ENCODE measurements at places on chromosomes 2 and 18.

DNA sequence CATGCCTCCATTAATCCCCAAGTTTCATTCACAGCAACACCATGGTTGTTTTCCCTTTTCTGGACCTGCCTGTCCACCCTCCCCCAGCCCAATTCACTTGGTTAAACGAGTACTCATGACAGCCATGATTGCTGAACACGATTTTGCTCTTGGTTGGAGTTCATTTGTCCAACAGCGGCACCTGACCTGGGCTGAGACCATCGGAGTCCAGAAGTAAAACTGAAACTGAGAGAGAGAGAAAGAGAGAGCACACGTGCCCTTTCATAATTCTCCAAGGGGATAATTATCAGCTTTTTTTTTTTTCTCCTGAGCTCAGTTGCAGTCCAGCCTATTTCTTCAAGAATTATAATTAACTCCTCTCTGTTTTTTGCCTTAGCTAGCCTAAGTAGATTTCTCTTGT is 13.7 kb upstream of the KIF5C start:
- no peak for DNase-seq

DNA sequence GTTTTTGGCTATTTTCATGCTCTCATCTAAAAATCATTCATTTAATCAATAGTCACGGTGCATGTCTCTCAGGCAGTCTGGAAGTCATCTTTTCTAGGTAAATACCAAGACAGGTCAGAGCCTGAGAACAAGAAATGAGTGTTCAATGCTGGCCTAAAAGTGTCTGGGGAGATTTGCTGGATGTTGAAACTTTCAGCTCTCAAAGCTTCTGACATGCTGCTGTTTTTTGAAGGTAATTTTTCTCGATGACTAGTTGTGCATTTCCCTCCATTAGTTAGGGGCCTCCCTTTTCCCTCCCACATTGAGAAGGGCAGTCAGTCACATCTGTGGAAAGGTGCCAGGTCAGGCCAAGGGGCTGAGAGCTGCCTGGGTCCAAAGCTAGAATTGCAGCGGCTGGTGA is 115.6 kb downstream of the LPIN1 start:
- DNase-seq = no peak

GRCh38 chr2:1671916-1672315 is 72.4 kb downstream of the PXDN start:
- no peak for DNase-seq

- no peak for DNase-seq
These were observed 266.3 kb upstream of the AGAP1 start for GRCh38 chr2:235227590-235227989.

- no peak for DNase-seq
These were observed 82.1 kb upstream of the CCDC68 start for GRCh38 chr18:55041366-55041765.

DNA sequence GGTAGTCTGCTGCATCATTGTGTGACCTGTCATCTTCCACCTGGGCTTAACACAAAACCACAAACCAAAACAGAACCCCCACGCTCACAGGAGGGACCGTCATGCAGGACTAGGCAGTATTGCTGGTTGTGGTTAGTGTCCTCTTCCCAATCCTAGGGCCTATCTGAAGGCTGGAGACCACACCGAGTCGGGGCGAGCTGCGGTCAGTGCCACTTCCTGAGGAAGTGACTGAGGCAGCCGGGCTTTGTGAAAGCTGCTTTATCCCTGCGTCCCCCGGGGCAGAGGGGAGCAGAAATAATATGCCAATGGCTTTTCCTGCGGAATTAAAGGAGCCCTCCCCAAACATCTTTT is 22.9 kb downstream of the ZNF532 start:
- DNase-seq = no peak

- DNase-seq = no peak
These were observed 137.6 kb downstream of the WDSUB1 start for GRCh38 chr2:159148901-159149300.

- no peak for DNase-seq
These were observed 12.4 kb upstream of the DNMT3A start for GRCh38 chr2:25354116-25354515.

DNA sequence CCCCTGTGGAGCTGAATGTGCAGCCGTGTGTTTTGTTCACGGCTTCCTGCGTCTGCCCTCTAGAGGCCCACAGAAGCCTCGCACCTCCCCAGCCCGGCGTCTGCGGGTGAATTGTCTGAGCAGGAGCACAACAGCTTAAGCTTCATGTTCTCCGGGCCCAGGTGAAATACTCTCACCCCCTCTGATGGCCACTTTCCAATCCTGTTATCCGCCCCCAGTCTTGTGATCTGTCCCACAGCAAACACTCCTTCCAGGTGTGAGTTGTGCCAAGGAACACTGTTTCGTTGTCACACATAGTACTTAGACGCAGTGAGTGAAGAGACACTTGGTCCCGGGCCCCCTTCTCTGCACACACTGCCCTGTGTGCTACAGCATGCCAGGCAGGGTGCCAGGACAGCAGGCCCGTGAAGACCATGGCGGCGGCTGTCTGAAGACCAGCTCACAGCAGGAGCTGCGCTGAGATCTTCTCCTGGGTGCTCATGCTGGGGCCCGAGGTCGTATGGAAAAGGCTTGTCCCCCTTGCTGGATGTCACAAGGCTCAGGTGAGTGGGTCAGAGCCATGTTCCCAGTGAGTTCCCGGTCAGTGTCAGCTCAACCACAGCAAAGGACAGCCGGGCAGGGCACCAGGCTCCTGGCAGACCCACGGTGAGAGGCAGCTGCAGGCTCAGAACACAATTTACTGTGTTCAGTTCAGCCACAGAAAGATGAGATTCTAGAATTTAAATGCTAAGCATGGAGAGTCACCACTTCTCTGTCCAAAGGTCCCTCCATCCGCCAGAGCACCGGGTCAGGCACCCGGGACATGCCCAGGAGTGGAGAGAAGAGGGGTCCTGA is 6.8 kb upstream of the PXDN start:
- DNase-seq = peak; percentile 58

DNA sequence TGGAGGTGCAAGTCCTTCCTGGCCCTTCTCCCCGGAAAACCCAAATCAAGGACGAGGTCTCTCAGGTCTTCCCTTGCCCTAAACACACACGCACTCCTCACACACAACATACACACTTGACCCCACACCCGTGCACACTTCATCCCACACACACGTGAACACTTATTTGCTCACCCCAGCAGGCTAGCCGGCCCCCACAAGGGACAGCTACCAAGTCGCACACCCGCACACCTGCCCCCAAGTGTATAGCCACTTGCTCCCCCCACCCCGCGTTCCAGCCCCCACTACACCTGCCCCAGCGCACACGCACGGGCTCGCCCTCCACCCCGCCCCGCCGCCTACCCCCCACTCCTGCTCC is 359 bp downstream of the TGFBRAP1 start:
- DNase-seq = no peak

GRCh38 chr2:149625671-149626070 is 38.1 kb upstream of the MMADHC start:
- no peak for DNase-seq

DNA sequence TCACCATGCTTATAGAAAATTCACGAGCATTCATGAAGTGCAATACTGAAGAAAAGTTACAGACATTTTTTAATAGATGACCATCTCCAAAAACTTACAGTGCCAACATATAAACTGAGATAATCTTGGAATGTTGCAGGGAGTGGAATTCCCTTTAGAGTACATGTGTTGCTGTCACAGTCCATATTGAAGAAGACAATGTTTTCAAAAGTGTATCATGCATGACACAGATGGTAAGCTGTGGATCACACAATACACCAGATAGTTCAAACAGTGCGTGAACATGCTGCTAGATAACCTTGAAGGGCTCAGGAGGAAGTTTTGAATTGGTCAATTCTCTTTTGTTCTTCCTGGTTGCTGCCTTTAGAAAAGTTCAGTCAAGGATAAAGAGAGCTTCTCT is 1644.3 kb upstream of the NXPH2 start:
- no peak for DNase-seq

GRCh38 chr2:2586068-2586776 is 255.1 kb upstream of the MYT1L start:
- DNase-seq = no peak

DNA sequence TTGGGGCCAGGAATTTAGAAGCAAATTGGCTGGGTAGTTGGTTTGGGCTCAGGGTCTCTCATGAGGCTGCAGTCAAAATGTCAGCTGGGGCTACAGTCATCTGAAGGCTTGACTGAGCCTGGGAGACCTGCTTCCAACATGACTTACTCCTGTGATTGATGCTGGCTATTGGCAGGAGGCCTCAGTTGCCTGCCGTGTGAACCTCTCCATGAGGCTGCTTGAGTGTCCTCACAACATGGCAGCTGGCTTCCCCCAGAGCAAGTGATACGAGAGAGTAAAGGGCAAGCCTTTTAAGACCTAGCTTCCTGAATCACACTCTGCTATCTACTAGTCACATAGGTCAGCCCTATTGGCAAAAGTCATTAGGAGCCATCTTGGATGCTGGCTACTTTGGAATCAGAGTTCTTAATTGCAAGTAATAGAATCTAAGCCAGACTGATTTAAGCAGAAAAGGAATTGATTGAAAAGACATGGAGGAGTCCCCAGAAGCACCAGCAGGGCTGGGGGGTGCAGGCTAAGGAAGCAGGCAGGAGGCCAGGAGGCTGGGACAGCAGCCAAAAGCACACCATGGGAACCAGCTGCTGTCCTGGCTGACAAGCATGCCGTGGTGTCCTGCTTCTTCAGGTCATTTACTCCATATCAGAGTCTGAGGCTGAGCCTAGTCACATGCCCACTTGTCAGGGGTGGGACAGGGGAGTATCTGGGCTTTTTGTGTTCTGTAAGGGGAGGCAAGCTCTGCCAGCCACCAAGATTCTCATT is 7.8 kb upstream of the GIGYF2 start:
- DNase-seq = peak; percentile 26

GRCh38 chr18:8660316-8660715 is 45.0 kb upstream of the MTCL1 start:
- no peak for DNase-seq

GRCh38 chr2:97693476-97693875 is 19.9 kb upstream of the ZAP70 start:
- peak; percentile 65 for DNase-seq

DNA sequence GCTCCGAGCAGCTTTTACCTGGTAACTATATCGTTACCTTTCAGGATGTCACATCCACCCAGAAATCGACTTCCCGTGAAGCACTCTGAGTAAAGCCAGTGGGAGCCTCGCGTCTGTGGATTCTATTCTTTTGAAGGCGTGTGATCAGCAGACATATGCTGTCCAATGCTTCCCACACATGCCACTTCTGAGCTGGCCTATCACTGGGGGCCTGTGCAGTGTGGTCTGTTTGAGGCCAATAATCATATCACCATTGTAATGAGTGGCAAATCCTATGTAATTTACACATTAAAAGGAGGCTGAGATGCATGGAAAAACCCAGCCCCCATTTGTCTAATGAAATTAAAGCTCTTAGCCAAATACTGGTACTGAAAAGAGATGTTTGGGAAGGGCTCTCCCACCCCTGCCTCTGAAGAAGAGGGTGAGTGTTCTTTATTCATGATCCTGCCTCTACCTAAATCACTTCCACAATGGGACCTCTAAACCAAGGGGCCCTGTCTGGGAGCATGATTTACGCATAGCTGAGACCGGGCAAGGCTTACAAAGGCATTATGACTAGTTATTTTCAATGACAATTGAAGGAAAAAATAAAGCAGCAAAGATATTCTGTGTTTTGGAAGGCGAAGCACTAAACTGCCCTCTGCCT is 686.8 kb downstream of the ZEB2 start:
- DNase-seq = no peak

- DNase-seq = no peak
These were observed 416.7 kb downstream of the MTX2 start for GRCh38 chr2:176685908-176686307.

GRCh38 chr18:54774981-54775665 is 53.2 kb upstream of the RAB27B start:
- DNase-seq = no peak

- peak; percentile 56 for DNase-seq
These were observed 36.1 kb upstream of the MRPL33 start for GRCh38 chr2:27735263-27735904.

DNA sequence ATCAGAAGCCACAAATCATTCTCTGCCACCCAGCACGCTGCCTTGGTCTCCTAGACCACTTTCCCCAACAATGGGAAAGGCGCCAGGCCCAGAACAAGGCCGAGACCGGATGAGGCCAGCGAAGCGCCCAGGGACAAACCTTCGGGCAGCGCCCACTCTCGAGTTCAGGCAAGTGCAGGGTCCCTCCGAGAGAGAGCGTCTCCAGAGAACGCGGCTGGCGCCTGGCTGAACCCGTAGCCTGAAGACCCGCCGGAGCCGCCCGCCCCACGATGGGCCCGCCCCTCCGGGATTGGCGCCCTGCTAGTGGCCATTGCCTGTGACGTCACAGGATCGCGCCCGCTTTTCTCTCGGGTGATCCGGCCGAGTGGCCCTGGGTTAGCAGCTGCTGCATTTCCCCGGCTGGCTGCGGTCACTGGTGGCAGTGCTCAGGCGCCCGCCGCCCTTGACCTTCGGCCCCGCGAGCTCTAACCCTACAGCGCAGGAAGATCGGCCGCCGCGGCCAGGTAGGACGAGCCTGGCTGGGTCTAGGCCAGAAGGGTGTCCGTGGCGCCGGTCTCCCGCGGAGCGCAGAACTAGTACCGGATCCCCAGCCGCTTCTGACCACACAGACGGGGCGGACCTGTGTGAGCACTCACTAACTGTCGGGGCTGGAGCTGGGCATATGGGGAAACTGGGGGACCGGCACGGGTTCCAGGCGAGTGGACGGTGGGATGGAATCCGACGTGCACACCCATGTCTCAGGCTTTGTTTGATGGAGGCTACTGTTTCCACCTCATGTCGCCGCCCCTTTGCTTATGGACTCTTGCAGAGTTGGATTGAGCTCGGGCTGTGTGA is at the start of gene FAHD2A:
TSS of gene FAHD2A (plus strand) at position 339 of the 834 bp plus-strand sequence. CDS start 2,851 bp downstream, outside the sequence.
- peak; percentile 94 for DNase-seq

- no peak for DNase-seq
These were observed 57.6 kb downstream of the ACKR3 start for GRCh38 chr2:236627193-236627592.

GRCh38 chr2:30481323-30481800 is 34.3 kb downstream of the LCLAT1 start:
- DNase-seq = no peak

GRCh38 chr18:36181898-36182506 is 5.3 kb upstream of the MOCOS start:
- no peak for DNase-seq

- no peak for DNase-seq
These were observed 795 bp upstream of the TCF7L1 start for GRCh38 chr2:85132397-85132796.

DNA sequence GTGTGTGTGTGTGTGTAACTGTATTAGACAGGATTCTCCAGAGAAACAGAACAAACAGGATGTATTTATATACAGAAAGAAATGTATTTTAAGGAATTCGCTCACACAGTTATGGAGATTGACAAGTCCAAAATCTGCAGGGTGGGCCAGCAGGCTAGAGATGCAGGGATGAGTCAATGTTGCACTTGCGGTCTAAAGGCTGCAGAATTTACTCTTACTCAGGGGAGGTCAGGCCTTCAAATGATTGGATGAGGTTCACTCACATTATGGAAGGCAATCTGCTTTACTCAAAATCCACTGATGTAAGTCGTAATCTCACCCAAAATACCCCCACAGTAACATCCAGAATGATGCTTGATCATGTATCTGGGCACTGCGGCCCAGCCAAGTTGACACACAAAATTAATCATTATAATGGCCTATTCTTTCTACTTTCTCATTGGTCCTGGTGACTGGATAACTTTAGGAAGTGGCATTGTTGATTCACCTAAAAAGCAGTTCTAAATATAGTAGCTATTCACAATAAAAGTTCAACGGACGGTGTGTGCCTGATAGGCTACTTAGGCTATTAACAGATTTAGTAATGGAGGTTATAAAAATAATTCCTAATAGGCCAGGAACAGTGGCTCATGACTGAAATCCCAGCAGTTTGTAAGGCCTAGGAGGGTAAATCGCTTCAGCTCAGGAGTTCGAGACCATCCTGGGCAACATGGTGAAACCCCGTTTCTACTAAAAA is 40.6 kb upstream of the ACYP2 start:
- DNase-seq = no peak

GRCh38 chr18:43936176-43936575 is 658.9 kb upstream of the SYT4 start:
- no peak for DNase-seq
